ENCODE measurements at places on chromosomes 11 and 22. TPM values are rescaled to one million over a fixed set of nuclear protein-coding genes. Genes with fewer than 3 reads are reported as not detected.

- H3K27me3 ChIP-seq, result no peaks in the 10 kb centered on the region
- H3K4me1 ChIP-seq, result peaks cover 29% of the 10 kb centered on the region
- no peak for DNase-seq
- H3K36me3 ChIP-seq, result no peaks in the 10 kb centered on the region
- H3K4me3 ChIP-seq, result no peak overlapping the region
- no peak overlapping the region for H3K27ac ChIP-seq
Measured at GRCh38 chr22:40237241-40237640, 59.5 kb downstream of the TNRC6B start.

GRCh38 chr22:32692371-32692770 lies 109.1 kb upstream of the TIMP3 start:
- no peaks in the 10 kb centered on the region for H3K4me1 ChIP-seq
- DNase-seq, result no peak
- H3K4me3 ChIP-seq, result no peak overlapping the region
- H3K27me3 ChIP-seq, result peaks cover 2% of the 10 kb centered on the region
- peaks cover 11% of the 10 kb centered on the region for H3K36me3 ChIP-seq

- H3K4me3 ChIP-seq, result no peak overlapping the region
- peaks cover 1% of the 10 kb centered on the region for H3K4me1 ChIP-seq
- DNase-seq, result no peak
- no peaks in the 10 kb centered on the region for H3K27me3 ChIP-seq
- no peaks in the 10 kb centered on the region for H3K36me3 ChIP-seq
Measured at GRCh38 chr11:4522339-4522738, 22.7 kb upstream of the OR52M1 start.

DNA sequence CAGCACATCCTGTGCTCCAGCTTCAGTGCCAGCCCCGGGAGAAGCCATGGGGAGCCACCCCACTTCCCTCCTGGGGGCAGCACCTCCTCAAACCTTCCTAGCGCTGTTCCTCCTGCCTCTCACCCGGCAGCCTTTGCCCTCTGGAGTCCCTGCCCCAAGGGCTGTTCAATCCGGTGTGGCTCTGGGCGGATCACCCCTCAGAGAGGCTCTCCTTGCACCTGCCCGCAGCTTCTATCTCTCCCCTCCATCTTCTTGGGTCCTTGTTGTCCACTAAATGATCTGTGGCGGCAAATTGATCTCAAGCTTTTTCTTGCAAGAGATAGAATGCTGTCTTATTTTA lies 18.1 kb upstream of the CDKN1C start:
- peaks cover 19% of the 10 kb centered on the region for H3K27me3 ChIP-seq
- peaks cover 14% of the 10 kb centered on the region for H3K36me3 ChIP-seq
- H3K27ac ChIP-seq, result peak overlapping the region; percentile 50
- no peak for DNase-seq

The TBX10 gene
- total RNA-seq, result not detected

The SCGB1C1 gene
- total RNA-seq, result not detected

The MS4A15 gene
- total RNA-seq, result not detected

The OR52I1 gene
- 0.27 TPM for total RNA-seq

The TMEM45B gene
- 0.37 TPM for total RNA-seq
